ENCODE measurements at places on chromosomes 12 and 14.
A peak's percentile ranks its signal among the peaks of the same experiment; 100 is the strongest.

DNA sequence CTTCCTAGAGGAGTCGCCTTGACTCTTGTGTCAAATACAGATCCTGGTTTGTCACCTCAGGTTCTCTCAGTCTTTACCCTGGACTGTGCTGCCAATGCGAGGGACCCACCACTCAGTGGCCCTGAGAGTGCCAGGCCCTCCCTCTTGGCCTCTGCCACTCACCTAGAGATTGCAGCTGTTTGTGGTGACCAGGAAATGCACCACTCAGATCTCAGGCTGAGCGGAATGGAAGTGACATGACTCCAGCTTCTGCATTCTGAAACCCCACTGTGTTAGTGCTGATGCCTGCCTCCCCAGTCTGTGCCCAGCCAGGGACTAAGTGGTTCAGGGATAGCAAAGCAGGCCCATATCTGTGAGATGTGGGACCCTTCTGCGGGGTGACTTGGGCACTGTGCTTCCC is 27.8 kb upstream of the NEDD1 start:
- DNase-seq: no peak

DNA sequence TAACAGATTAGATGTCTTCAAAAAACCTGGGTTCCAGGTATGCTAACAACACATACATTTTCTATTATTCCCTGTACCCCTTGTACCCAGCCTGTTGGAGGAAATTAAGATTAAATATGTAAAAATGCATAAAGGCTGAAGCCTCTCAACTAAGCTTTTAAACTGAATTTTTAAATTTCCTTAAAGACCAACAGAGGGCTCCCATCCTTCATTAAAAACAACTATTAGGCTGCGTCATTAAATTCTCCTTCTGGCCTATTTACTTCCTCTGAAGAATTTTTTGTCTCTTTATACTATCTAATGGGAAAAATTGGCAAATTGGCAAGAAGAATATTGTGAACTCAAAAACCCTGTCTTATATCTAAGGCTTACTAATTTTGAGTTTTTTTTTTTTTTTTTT is 21.8 kb downstream of the SENP1 start:
- DNase-seq: no peak

DNA sequence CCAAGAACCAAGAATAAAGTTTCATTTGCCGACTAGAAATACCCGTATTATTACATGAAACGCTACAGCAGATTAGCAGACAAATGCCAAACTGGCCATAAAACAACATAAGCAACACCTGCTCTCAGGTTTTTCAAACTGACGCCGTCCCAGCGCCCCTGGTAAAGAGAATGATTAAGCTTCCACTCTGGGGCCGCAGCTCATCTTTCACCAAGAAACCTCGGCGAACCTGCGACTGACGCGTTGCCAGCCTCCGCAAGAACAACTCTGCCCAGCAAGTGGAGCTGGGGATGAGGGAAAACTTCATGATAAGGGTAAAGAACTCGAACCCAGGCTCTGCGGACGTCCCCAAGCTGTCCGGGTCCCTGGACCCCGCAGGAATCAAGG is 530 bp downstream of the ARL1 start:
- DNase-seq: peak; percentile 31

- DNase-seq: no peak
Measured at GRCh38 chr14:92185559-92185958, 63.8 kb downstream of the CPSF2 start.

- DNase-seq: peak; percentile 40
Measured at GRCh38 chr12:88952562-88952942, 372.3 kb upstream of the KITLG start.
